ENCODE measurements at places on chromosomes 11 and 22. TPM values are rescaled to one million over a fixed set of nuclear protein-coding genes. Genes with fewer than 3 reads are reported as not detected.

DNA sequence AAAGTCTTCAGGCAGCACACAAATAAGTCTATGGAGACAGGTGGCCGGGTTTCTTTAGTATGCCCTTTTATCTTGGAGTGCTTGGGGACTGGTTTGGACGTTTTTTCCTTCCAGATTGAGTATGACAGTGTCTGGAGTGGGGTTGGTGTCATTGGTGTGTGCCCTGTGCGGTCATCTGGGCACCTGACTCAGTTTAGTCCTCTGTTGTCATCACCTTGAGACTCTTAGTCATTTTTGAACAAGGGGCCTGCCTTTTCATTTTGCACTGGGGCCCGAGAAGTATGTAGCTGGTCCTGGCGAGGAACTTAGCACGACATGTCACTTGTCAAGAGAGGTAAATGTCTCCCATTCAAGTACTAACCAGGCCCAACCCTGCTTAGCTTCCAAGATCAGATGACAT is 27.2 kb upstream of the MYO18B start:
- no peaks in the 10 kb centered on the region for H3K36me3 ChIP-seq
- no peak overlapping the region for H3K4me3 ChIP-seq
- no peak for DNase-seq
- no peaks in the 10 kb centered on the region for H3K27me3 ChIP-seq

DNA sequence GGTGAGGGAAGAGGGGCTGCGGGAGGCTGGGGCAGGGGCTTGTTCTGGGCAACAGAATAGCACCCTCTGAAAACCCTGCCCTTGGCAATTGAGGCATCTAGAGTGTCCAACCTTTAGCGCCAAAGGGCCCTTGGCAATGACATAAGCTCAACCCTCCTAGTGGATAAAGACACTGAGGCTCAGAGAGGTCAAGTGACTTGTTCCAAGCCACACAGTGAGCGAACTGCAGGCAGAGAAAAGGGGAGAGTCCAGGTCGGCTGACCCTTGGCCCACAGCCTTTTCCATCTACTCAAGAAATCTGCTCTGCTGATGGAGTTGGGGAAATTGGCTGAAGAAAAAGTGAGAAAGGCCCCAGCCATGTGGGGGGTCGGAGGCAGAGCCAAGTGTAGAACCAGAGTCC is 2.9 kb downstream of the SEC14L2 start:
- H3K4me1 ChIP-seq = peaks cover 3% of the 10 kb centered on the region
- H3K27me3 ChIP-seq = no peaks in the 10 kb centered on the region
- no peak overlapping the region for H3K4me3 ChIP-seq
- H3K36me3 ChIP-seq = no peaks in the 10 kb centered on the region
- DNase-seq = no peak

DNA sequence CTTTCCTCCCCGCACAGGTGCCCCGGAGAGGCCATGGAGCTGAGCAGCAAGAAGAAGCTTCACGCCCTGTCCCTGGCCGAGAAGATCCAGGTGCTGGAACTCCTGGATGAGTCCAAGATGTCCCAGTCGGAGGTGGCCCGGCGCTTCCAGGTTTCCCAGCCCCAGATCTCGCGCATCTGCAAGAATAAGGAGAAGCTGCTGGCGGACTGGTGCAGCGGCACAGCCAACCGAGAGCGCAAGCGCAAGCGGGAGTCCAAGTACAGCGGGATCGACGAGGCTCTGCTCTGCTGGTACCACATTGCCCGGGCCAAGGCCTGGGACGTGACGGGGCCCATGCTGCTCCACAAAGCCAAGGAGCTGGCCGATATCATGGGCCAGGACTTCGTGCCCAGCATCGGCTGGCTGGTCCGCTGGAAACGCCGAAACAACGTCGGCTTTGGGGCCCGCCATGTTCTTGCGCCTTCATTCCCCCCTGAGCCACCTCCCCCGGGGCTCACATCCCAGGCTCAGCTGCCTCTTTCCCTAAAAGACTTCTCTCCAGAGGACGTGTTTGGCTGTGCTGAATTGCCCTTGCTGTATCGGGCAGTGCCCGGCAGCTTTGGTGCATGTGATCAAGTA is 1.3 kb downstream of the TIGD3 start:
- H3K27ac ChIP-seq = no peak overlapping the region
- no peaks in the 10 kb centered on the region for H3K27me3 ChIP-seq
- no peak for DNase-seq
- H3K36me3 ChIP-seq = peaks cover 16% of the 10 kb centered on the region
- H3K4me1 ChIP-seq = peaks cover 19% of the 10 kb centered on the region
- peak overlapping the region; percentile 79 for H3K4me3 ChIP-seq

GRCh38 chr11:118933486-118933885 is 7.8 kb upstream of the BCL9L start:
- no peak overlapping the region for H3K4me3 ChIP-seq
- no peaks in the 10 kb centered on the region for H3K36me3 ChIP-seq
- H3K27ac ChIP-seq = peak overlapping the region; percentile 69
- H3K4me1 ChIP-seq = peaks cover 3% of the 10 kb centered on the region

DNA sequence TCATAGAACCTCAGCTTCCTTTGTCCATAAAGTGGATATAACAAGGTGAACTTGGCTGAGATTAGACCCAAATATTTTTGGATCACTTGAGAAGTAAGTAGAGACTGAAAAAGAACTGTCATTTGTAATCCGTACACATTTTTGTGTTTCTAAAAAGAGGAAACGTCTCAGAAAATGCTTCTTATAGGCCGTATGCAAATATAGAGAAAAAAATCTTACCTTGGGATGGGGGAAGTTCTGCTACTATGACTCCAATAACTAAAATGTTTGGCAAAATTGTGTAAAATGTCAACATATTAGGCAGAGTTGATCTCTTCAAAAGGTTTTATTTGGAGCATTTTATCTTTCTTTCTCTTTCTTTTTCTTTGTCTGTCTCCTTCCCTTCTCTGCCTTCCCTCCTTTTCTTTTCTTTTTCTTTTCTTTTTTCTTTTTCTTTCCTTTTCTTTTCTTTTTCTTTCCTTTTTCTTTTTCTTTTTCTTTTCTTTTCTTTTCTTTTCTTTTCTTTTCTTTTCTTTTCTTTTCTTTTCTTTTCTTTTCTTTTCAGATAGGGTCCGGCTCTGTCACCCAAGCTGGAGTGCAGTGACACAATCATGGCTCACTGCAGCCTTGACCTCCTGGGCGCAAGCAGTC is 48.2 kb downstream of the ADM start:
- no peaks in the 10 kb centered on the region for H3K36me3 ChIP-seq
- no peaks in the 10 kb centered on the region for H3K27me3 ChIP-seq
- no peaks in the 10 kb centered on the region for H3K4me1 ChIP-seq
- H3K4me3 ChIP-seq = no peak overlapping the region
- H3K27ac ChIP-seq = no peak overlapping the region

DNA sequence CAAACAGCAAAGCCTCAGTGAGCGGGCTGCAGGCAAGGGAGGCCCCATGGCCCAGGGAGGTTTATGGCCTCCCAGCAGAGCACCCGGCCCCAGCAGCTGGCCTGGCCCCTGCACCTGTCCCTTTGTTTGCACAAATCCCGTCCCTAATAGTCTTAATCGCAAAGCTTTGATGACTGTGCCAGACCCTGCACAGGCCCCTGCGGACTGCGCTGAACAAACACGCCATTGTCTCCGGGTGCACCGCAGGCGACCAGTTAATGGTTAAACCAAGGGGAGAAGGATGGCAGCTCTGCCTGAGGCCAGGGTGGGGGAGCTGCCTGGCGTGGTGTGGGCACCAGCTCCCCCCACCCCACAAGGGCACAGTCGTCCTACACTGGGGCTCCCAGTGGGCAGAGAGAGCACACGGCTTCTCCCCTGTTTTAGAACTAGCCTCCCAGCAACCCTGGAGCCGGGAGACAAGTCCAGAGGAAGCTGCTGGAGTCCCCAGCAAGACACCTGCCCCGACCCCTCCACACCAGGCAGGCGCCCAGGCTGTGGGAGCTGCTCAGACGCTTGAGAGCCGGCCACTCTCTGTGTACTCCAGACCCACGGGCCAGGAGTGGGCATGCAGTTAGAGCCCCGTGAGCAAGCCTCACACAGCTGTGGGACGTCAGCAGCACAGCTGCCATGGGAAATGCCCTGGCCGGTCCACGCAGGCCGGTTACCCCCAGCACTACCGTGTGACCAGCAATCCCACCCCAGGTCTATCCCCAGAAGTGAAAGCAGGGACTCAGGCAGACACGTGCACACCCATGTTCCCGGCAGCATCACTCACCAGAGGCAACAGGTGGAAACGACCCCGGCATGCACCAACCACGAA is 39.7 kb upstream of the TH start:
- H3K27ac ChIP-seq = no peak overlapping the region
- no peaks in the 10 kb centered on the region for H3K36me3 ChIP-seq
- H3K4me3 ChIP-seq = no peak overlapping the region
- no peak for DNase-seq
- H3K27me3 ChIP-seq = no peaks in the 10 kb centered on the region

- H3K4me3 ChIP-seq = no peak overlapping the region
- no peaks in the 10 kb centered on the region for H3K36me3 ChIP-seq
- no peak for DNase-seq
- H3K27ac ChIP-seq = no peak overlapping the region
- no peaks in the 10 kb centered on the region for H3K4me1 ChIP-seq
- no peaks in the 10 kb centered on the region for H3K27me3 ChIP-seq
These were observed 18.8 kb upstream of the PRR5 start for GRCh38 chr22:44683237-44683636.

- peak overlapping the region; percentile 85 for H3K27ac ChIP-seq
- no peak for DNase-seq
- no peaks in the 10 kb centered on the region for H3K27me3 ChIP-seq
- H3K36me3 ChIP-seq = peaks cover 12% of the 10 kb centered on the region
These were observed 74.8 kb downstream of the MICAL2 start for GRCh38 chr11:12185106-12185690.

The VPS51 gene
- 226 TPM for total RNA-seq

The APOBEC3B gene
- 0.64 TPM for total RNA-seq

The CXCR5 gene
- total RNA-seq = not detected

The LRRC51 gene
- total RNA-seq = 12.9 TPM

The LAYN gene
- 27.2 TPM for total RNA-seq

Data from ascending aorta (tissue), 2 donors.